CD4-positive, alpha-beta T cell treated with Interleukin-4 for 4 hours (primary cell): ENCODE measurements at places on chromosomes 7 and 10.

DNA sequence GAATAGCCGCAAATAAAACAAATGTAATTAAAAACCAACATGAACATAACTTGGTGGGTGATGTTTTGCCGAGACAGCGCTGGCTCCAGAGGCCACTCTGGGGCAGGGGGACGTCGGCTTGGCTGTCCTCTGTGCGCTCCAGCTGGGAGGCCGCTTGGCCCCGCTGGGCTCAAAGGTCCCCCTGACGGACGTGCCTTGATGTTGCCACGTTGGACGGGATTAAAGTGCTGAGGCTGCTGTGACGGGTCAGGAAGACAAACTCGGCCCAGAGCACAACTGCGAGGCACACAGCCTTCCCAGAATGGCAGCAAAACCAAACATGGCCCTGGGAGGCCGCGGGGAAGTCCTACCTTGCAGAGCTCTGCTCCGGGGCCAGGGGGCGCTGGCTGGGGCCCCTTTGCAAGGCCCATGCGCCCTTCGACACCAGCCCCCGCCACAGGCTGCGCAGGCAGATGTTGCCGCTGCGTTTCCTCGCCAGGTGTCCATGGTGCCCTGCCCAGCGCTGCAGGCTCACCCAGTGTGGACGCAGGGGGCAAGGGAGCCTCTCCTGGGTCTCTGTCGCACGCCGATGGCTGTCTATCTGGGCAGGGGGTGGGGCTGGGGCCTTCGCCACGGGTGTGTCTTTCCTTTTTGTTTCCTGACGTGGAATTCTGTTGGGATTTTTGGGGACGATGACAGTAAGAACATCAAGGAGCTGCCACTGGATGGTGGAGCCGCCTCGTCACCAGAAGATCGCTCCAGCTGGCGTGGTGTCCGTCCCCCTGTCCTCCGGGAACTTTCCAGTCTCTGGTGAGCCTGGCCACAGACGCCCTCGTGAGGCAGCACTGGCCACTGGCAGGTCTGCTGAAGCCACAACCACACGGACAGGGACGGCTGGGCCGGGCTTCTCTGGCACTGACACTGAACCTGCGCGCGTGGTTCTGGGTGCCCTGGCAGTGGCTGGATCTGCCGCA lies 99.6 kb upstream of the DIP2C start:
- DNase-seq: no peak

- DNase-seq: peak; percentile 61
These were observed 150.4 kb downstream of the SFMBT2 start for GRCh38 chr10:7260412-7260900.

DNA sequence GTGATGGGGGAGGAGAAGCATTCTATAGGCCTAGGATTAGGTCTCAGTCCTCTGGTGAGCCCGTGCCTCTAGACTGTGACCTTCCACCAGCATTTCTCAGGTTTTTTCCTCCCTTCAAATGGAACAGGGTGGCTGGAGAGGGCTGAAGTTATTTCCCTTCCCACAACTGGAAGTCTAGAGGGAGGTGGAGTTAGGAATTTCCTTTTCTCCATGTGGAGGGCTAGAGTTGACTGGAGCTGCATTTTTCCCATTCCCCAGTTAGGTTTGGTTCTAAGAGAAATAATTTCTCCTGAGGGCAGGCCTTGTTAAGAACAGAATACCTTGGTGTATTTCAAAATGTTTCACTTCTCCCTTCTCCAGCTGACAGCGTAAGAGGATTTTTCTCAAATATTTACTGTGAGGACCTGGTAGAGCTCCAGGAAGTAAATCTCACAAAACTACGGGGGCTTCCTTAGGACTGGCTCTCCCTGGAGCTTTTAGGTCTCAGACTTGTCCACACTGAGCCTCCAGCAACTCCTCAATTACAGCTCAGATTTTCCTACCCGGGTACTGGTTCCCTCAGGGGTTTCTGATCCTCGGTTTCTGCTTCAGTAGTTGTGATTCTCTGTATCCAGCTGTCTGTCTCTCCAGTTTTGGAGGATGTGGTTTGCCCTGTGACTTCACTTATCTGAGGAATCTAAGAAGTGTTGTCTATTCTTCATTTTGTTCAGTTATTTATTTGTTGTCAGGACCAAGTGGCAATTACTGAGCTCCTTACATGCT lies 6.0 kb upstream of the REEP3 start:
- peak; percentile 3 for DNase-seq

- peak; percentile 30 for DNase-seq
These were observed 451 bp downstream of the SRRT start for GRCh38 chr7:100875356-100875751.

GRCh38 chr10:80277567-80278250 lies 11.7 kb downstream of the MAT1A start:
- no peak for DNase-seq

DNA sequence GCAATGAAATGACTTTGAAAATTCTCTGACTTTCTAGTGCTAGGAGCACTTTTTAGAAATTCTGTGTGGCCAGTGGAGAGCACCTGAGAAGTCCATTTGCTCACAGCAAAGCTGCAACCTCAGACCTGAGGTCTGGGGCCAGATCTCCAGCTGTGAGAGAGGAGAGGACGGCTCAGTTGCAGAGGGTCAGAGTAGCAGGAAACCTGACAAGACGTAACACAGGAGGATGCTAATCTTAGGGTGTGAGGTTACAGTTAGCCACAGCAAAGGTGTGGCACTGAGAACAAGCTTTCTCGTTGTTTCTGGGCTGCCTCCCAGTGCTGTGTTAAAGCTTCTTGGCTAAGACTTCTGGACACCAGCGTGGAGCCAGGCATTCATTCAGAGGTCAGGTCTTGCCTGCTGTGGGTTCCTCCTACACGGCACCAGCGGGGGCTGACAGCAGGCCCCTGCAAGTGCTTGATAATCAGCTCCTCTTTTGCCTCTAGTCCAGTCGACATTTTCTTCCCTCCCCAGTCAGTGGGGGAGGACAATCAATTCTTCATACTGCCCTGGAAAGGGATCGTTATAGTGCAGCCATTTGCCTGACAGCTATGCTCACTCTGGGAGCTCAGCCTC lies 435.4 kb upstream of the DPP6 start:
- no peak for DNase-seq

DNA sequence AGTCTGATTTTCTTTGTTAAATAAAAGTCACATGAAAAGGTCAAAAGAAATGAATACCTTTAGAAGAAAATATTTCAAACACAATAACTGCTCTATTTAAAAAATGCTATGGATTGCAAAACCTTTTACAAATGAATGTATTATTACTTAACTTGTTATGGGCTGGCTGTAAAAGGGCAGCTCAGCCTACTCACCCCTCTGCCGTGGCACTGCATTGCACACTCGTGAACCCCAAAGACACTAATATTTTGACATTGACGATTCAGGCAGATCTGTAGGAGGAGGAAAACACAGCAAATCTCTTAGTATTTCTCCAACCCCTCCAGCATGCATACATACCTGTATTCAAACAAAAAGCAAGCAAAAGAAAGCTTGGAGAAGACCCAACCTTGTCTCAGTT lies 149.5 kb downstream of the FANK1 start:
- DNase-seq: no peak

GRCh38 chr7:30733691-30734090 lies 18.2 kb upstream of the INMT start:
- no peak for DNase-seq

DNA sequence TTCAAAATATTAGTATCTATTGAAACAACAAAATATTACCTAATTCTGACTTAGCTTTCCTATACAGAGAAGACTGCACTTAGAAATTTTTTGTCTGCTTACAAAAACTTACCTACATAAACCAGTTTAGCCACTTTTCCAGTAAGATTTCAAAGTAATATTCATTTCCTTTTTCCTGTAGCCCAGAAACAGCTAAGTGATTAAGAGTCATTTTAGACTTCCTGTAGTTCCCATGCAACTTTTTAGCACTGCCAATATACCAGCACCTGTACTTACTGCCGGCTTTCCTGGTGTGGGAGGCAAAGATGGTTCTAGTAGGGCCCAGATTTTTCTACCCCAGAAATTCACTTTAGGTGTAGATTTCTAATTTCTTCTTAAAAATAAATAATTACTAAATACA lies 21.8 kb downstream of the NT5C2 start:
- no peak for DNase-seq

DNA sequence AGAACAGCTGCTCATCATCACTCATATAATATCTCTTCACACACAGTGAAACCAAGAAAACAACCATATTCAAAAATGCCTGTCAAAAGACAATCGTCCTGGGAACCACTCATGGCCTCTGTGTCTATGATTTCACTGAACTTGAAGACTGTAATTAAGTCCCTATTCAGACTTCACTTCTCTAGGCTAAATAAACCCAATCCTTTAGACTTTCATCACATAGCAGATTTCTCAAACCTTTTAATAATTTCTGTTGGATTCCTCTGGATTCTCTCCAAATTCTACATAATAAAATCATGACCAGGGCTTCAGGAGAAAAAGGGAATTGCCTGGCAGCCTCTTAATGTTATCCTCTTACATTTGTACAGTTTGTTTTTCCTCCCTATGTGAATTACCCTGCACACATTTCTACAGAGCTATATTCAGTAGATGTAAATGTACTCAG lies 201.1 kb downstream of the LRRN3 start:
- DNase-seq: no peak

GRCh38 chr10:3852147-3852904 lies 67.3 kb upstream of the KLF6 start:
- DNase-seq: peak; percentile 98

GRCh38 chr7:108418946-108419345 lies 37.3 kb downstream of the NRCAM start:
- DNase-seq: no peak

GRCh38 chr10:83127942-83128575 lies 1011.2 kb upstream of the GHITM start:
- no peak for DNase-seq

GRCh38 chr7:133048589-133048988 lies 33.3 kb downstream of the CHCHD3 start:
- DNase-seq: no peak

- DNase-seq: no peak
These were observed 117.5 kb upstream of the UNC5B start for GRCh38 chr10:71094712-71095390.

- DNase-seq: no peak
These were observed 20.3 kb downstream of the PLAC9 start for GRCh38 chr10:80152820-80153219.

DNA sequence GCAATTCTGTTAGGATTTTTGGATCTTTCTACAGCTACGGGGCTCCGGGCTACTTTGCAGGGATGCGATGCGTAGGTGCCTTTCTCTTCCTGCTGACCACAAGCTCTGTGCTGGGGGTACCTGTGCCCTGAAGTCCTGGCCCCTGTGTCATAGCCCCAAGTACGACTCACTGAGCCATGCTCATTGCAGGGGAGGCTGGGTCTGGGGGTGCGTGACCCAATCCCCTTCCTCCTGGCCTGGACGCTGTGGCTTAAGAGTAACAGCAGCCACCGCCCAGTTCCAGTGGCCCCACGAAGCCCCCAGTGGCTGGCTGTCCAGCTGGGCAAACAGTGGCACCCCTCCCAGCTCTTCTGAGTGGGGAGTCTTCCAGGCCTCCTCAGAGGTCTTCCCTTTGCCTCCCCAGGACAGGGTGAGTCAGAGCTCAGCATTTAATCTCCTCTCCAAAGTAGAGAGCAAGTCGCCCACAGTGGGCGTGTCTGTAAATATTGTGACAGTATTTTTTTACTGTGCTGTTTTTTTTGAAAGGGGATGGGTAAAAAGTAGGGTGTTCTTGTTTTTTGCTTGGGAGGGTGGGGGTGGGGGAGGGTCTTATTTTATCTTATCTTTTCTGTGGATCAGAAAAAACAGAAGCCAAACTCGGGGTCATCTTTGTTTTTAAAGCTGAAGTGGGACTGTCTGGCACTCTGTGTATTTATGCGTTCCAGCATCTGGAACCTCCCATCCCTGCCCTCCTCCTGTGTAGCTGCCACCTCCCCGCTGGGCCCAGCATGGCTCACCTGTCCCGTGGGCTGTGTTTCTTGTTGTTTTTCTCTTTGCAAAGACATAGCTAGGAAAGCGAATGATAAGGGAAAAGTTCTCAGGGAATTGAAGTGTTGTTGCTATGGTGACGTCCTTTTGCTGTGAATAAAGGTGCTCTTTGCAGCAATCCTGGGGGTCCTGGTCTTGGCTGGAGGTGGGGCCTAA lies 8.2 kb downstream of the LFNG start:
- DNase-seq: peak; percentile 80

DNA sequence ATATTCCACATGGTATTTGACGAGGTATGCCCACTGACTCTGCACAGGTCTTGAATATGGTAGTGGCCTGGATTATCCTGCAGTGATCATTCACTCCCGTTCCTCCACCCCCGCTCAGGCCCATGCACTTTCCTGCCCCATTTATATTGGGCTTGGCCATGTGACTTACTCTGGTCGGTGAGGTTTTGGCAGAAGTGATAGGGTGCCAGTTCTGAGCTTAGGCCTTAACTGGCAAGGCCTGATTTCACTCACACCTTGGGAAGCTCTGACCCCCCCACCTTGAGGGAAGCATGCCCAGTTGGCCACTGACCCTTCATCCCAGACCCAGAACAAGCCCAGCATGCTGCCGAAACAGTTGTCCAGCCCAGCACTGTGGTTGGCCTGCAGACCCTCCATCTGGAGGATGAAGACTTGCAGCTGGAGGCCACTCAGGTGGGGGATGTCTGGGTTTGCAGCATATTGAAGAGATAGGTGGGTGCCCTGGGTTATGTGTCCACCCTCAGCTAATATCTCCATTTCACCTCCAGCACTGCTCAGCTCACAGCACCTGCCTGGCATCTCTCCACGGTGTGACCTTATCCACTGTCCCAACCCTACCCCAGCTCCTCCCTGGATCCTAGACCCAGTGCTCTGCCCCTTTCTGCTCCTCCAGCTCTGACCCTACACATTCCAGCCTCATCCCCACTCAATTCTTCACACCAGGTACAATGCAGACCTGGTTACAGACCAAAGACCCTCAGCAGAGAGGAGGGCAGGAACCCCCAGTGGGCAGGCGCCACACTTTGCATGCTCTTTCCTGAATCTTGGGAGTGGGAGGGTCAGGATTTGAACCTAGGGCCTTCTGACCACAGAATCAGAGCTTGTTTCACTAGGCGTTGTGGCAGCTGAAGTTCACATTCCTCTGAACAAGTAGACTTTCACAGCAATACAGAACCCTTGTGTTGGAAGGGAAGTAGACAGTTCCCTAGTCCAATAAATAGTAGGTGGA lies 138.1 kb upstream of the CHST15 start:
- no peak for DNase-seq

GRCh38 chr10:17092216-17092944 lies 37.2 kb downstream of the CUBN start:
- peak; percentile 14 for DNase-seq

- no peak for DNase-seq
These were observed 41.5 kb upstream of the PRKCQ start for GRCh38 chr10:6621536-6621935.

- no peak for DNase-seq
These were observed 193.2 kb downstream of the DNAJB6 start for GRCh38 chr7:157529768-157530560.

DNA sequence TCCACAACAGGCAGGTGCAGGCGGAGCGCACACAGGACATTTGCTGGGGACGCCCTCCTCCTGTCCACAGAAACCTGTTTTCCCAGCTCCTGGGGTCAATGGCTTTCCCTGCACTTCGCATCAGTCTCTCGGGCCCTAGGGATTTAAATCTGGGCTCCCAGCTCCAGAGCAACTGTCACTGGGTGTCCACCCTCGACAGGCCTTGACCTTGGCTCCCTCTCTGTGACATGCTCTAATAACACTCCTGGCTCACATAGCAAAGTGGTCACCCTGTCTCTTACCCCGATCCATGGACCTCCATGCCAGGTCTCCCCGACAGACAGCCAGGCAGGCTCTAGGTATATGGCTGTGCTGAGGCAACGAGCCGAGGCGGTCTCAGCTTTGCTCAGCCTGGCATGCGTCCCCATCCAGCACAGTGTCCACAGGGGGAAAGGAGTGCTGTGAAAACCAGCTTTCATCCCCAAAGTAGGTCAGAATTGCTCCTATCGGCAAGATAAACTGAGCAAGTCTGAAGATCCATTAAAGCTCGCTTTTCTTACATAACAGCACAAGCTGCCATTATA lies 195.6 kb downstream of the TNS3 start:
- no peak for DNase-seq
